ENCODE measurements at places on chromosomes 6 and 20.

DNA sequence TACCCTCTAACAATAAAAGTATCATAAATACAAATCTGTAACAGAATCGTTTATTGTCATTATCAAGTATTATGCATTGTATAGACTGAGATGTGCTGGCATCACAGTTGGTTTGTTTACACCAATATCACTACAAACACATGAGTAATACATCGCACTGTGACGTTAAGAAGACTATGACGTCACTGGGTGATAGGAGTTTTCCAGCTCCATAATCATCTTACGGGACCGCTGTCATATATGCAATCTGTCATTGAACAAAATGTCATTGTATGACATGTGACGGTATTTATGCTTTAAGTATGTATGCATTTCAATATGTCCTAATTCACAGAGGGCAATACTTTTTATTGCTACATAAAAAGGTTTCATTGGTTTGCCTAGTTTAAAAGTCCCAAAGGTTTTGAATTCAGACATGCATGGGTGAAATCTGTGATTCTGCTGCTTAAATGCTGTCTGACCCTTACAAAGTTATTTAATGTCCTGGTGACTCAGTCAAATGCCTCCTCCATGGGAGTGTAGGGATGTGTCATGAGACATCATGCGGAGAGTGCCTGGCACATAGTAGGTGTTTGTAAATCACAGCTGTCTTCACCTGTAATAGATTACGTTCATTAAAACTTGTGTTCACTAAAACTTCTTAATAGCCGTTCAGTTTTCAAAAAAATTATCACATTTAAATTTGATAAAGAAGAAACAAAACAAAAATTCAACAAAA is 160.7 kb upstream of the PDE10A start:
- DNase-seq = no peak

- DNase-seq = no peak
Measured at GRCh38 chr6:118815495-118815894, 78.5 kb upstream of the ASF1A start.

- DNase-seq = no peak
Measured at GRCh38 chr20:53609491-53610445, 16.1 kb upstream of the ZNF217 start.

DNA sequence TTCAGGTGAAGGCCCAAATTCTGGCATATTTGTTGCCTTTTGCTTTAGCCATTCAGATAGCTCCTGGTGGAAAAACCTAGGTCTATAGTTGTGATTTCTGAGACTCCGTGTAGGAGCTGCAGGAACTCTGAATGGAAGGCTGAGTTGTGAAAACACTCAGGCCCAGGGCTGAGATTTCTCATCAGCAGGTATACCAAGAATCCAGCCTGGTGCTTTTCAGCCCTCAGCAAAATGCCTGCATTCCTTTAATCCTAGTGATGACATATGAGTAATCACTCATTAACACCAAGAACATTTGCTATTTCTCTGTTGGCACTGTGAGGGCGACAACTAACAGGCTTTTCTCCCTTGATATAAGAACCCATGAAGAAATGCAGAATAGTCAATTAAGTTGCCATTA is 546.1 kb upstream of the MAN1A1 start:
- no peak for DNase-seq

GRCh38 chr6:165628955-165629354 is 34.1 kb downstream of the PDE10A start:
- DNase-seq = no peak

Data from chondrocyte (in vitro differentiated cells).